Activated CD4-positive, alpha-beta memory T cell treated with anti-CD3 and anti-CD28 coated beads, Interleukin-2, amount 10 ng/mL, durations not matched to agents 7 days and 5 days (primary cell): ENCODE measurements at places on chromosomes 16 and 17.

DNA sequence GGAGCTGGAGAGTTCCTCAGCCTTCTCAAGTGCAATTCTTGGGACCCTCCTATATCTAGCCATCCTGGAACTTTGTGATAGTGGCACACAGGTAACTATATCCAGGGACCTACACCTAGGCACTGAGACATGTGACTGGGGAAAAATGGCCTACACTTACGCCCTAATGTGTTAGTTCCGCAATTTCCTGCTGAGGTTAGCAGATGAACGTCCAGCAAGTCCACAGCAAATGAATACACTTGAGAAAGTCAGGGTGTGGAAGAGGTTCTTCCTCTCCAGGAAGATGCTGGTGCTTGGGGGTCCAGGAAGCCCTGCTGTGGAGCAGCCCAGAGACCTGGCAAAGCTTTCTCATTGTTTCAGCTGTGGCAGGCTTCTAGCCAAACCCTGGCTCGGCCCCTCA lies 20.8 kb downstream of the PIK3R5 start:
- no peak for DNase-seq

DNA sequence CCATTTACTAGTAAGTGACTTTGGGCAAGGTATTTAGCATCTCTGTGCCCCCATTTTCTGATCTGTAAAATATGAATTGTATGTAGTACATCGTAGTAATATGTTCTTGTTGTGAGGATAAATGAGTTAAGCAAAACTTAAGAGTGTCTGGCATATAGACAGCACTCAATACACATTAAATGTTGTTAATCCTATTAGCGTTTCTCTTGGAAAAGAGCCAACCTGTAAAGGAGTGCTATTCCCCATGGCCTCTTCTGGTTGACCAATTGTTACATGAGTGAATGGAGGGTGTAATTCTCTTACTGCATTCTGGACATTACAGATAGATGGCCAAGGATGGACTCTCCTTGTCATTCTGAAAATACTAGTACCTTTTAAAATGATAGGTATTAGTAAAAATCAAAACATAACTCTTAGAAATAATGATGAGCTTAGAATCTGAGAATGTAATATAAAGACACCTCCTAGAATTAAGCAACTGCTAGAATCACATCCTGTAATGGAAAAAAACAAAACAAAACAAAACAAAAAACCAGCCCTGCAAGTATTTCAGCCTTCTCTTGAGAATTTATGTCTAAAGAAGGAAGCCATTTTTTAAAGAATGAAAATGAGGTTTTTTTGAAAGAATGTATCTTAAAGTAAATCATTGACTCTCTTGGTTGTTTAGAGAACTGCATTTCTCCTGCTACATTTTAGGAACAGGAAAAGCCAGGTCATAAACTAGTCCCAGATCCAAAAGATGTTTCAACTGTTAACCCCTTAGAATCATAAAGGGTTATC lies 30.5 kb downstream of the IQCK start:
- DNase-seq = no peak

- no peak for DNase-seq
Observed at GRCh38 chr17:55168958-55169687, 95.6 kb upstream of the HLF start.

- peak; percentile 35 for DNase-seq
Observed at GRCh38 chr17:66255112-66255511, 25.9 kb upstream of the APOH start.

- DNase-seq = no peak
Observed at GRCh38 chr16:48517493-48517892, 92.5 kb downstream of the N4BP1 start.

DNA sequence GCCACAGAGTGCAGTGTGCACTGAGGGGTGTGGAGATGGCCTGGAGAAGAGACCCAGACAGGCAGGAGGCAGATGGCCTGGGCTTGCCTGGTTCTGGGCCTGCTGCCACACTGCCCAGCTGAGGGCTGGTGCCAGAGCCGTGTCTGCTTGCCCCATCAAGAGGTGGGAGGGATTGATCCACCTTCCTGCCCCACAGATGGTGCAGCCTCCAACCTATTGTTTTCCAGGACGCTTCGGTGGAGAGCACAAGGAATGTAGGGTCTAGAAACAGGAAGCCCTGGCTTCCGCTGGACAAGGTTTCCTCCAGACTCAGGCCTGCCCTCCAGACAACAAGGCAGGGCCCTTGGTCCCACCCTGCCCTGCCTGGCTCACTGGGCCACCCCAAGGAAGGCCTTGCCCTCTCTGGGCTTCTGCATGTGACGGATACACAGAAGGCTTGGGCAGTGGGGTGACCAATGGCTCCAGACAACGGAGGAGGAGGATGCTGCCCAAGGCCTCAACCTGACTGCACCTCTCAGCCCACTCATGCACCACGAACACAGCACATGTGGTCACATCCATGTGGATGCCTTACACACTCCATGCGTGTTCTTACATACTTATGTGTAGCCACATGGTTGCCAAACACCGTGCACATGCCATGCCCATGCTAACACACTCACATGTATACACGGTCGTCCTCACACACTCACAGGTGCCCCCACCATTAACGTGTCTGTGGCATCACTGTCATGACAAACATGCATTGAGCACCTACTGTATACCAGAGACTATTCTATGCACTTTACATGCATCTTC lies 6.5 kb upstream of the CDH5 start:
- no peak for DNase-seq

DNA sequence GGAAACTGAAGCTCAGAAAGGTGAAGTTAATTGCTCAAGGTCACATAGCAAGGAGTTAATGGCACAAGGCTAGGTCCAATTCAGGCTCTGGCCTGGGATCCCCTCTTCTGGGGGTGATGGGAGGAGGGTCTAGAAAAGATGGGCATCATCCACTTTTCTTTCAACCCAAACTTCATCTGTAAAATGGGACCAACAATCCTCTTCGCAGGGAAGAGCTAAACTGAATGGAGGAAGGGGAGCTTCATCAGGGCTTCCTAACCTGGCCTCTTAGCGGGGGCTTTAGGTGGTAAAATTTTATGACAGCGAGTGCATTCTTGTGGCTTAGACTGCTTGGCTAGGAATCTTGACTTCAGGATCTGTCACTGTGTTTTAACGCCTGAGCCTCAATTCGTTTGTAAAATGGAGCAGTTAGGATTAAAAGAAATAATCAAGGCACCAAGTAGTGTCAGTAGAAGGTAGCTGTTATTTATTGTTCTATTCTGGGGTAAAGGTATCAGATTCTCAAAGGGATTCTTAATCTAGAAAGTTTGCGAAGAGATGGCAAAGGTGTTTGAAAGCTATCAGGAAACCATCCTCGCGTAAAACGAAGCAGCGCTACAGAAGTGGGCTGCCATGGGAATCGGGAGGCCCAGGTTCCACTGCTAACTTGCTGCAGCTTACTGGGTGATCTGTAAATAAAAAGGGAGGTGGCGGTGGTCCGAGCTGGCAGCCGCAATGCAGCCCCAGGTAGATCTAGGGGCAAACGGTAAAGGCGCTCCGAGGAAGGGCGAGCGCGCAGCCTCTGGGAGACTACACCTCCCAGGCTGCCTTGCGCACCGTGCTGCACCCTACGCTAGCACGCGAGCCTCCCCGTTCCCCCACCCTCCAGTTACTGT lies 1.5 kb upstream of the SRCAP start:
- no peak for DNase-seq

DNA sequence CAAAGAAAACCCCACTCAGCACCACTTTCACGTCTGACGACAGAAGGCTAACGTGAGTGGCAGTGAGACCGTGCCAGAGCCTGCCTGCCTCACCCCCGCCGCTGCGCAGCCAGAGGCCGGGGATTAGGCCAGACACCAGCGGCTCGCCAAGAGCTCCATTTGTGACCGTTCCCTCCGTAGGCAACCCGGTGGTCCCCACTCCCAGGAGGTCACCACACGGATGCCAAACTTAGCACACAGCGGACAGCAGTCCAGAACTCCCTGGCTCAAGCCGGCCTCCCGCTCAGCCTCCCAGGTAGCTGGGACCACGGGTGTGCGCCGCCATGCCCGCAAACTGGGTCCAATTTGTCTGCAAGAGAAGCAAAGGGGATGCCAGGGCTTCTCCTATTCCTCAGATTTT lies 104.6 kb downstream of the ANKRD11 start:
- no peak for DNase-seq

DNA sequence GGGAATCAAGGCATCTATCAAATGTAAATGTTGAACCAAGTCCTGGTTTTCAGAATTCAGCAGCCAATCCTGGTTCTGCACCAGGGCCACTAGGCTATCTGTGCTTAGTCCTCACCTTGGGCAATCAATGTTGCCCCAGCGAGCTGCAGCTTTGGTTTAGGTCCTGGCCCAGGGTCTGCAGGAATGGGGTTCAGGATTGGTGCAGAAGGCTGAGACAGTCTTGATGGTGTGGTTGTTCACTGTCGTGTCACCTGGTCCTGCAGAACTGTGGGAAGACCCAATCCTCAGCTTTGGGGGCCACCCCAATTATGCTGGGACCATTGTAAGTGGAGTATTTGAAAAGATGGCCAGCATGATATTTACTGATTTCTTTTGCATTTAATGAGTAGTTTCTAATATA lies 10.6 kb downstream of the TERF2IP start:
- DNase-seq = no peak

DNA sequence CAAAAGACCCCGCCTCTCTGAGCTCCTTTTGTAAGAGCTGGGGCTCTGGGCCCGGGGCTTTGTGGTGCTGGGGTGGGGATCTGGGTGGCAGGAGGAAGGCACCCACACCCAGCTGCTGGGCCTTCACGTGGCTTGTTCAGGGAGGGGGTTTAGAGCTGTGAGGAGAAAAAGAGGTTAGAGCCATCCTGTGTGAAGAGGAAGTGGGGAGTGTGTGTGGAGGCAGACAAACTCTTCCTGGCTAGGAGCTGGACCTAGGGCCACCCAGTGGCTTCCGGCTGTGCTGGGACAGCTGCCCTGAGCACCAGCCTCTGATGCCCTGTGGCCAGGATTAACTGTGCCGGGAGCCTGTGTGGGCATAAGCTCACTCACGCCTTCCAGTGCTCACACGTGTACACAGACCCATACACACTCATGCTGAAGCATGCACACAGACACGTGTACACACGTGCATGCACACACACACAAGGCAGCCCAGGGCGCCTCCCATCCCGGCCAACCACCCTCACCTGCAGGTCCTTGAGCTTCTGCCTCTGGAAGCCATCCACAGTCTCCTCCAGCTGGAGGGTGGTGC lies 7.4 kb downstream of the CIBAR2 start:
- peak; percentile 52 for DNase-seq

DNA sequence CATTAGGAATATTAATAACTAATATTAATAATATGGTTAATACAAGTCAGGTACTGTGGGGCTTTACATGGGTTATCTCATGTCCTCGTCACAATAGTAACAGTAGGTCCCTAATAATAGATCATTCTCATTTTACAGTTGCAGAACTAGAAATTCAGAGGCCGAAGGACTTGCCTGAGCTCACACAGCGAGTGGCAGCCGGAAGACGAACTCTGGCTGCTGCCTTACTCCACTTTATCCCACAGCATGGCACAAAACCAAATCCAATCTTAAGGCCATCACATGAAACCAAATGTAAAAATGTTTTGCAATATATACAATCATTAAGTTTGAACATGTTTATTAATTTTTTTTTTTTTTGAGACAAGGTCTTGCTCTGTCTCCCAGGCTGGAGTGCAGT lies 13.6 kb downstream of the GNA13 start:
- no peak for DNase-seq

DNA sequence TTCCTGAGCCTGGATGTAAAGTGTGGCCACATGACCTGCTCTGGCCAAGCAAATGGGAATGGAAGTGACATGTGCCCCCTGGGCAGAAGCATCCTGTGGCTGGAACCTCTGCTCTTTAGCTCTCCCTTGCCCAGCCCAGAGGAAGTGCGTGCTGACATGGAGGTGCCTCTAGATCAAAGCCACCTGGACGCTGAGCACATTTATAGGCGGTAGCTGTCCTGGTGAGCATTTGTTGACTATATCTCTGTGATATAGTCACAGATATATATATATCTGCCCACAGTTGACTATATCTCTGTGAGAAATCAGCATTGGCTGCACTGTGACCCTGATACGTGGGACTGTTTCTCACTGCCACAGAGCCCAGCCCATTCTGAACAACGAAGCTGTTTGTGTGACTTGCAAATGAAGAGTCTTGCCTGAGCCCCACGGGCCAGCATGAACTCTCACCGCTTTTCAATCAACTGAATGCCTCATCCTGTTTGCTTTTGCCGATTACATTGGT lies 118.8 kb downstream of the C16orf95 start:
- DNase-seq = no peak

DNA sequence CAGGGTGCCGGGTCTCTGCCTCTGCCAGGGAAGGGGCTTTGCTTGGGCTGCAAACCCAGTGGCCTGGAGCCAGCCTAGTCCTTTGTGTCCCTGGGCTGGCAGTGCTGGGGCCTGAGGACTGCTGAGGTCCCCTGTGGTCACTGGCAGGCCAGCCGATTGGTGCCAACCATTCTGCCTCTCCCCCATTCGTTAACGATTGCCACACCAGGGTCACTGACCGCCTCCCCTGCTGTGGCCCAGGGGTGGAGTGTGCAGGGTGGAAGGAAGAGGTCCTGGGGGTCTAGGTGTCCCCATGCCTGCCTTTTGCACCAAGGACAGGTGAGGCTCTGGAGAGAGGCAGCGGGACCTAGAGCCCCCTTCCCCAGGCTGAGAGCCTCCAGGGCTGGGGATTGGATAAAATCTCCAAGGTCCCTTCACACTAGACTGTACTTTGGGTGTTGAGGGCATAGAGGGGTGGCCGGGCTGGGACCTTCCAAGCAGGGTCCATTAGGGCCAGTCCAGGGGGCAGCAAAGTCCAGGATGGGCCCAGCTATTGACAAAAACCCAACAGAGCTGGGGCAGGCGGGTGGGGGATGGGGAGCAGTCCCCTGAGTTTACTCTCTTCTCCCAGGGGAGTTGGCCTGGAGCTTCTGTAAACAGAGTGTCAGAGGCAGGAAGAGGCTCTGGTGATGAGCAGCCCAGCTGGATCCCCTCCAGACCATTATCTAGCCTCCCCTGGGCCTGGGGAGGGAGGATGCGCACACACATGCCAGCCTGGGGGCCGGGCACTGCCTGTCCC lies 1.1 kb downstream of the VASN start:
- DNase-seq = no peak

DNA sequence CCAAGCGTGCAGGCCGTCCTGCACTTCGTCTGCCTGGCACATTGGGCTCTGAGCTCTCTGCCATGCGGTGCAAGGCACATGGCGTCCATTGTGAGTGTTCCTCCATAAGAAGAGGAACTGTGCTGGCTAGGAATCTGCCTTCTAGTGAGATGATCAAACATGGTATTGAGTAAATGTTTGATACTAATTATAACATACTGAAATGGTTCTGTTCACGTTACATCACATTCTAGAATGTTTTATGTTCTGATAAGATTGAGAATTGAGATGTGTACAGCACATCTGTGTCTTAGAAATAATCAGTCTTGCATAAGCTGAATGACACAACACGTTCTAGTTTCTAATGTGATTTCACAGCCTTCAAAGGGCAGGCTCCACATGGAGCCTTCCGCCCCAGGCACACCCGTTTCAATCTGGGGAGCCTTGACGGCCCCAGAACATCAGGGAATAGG lies 42.9 kb downstream of the USP10 start:
- DNase-seq = no peak
